ENCODE measurements at places on chromosomes 1 and 21. TPM values are rescaled to one million over a fixed set of nuclear protein-coding genes. Genes with fewer than 3 reads are reported as not detected.

The CFHR3 gene
- total RNA-seq = not detected

The APOBEC4 gene
- total RNA-seq = not detected

The GPR25 gene
- total RNA-seq = not detected

The GREM2 gene
- total RNA-seq = 8.9 TPM

The MGST3 gene
- 234 TPM for total RNA-seq

The MROH9 gene
- total RNA-seq = not detected

The PADI4 gene
- not detected for total RNA-seq

The PROK1 gene
- not detected for total RNA-seq

The C1orf87 gene
- not detected for total RNA-seq

The ADGRL4 gene
- total RNA-seq = 17.9 TPM

The USP25 gene
- 64.0 TPM for total RNA-seq

The KIF17 gene
- total RNA-seq = 11.8 TPM

The PSMB4 gene
- total RNA-seq = 233 TPM

The TOR1AIP1 gene
- 146 TPM for total RNA-seq

The INAVA gene
- total RNA-seq = 2.9 TPM

The MFAP2 gene
- total RNA-seq = 4.2 TPM

The FAM72B gene
- total RNA-seq = not detected

The PGLYRP3 gene
- not detected for total RNA-seq

The NUP210L gene
- total RNA-seq = not detected

The REN gene
- total RNA-seq = not detected

The PRDM16 gene
- 1.1 TPM for total RNA-seq

The OR2L2 gene
- total RNA-seq = not detected

The SPATA6 gene
- 16.3 TPM for total RNA-seq

The DISP1 gene
- total RNA-seq = 24.7 TPM

The PM20D1 gene
- total RNA-seq = not detected

The SPRR3 gene
- total RNA-seq = 5.9 TPM

The AVPR1B gene
- total RNA-seq = not detected

The PIK3C2B gene
- 15.6 TPM for total RNA-seq

The CRYBG2 gene
- 0.54 TPM for total RNA-seq

The OR2T35 gene
- total RNA-seq = not detected

The LCE1E gene
- not detected for total RNA-seq

The TCHH gene
- total RNA-seq = 0.19 TPM

The ABL2 gene
- 22.2 TPM for total RNA-seq

The EFCAB14 gene
- total RNA-seq = 120 TPM

The UBL4B gene
- not detected for total RNA-seq

The FYB2 gene
- total RNA-seq = 0.64 TPM

The CR1 gene
- total RNA-seq = 15.9 TPM

The SH2D2A gene
- not detected for total RNA-seq

The NTNG1 gene
- total RNA-seq = 1.2 TPM

The CITED4 gene
- total RNA-seq = 14.2 TPM

The KIF2C gene
- 0.62 TPM for total RNA-seq

The NFASC gene
- total RNA-seq = 121 TPM

The COL24A1 gene
- 1.2 TPM for total RNA-seq
